ENCODE measurements at places on chromosomes 12 and 14. TPM values are rescaled to one million over a fixed set of nuclear protein-coding genes. Genes with fewer than 3 reads are reported as not detected.

The NKX2-1 gene
- polyA plus RNA-seq, result not detected

The CLEC2A gene
- polyA plus RNA-seq, result not detected

The OTUB2 gene
- polyA plus RNA-seq, result 2.0 TPM

The CCDC196 gene
- polyA plus RNA-seq, result 1.2 TPM

The RAB21 gene
- 18.7 TPM for polyA plus RNA-seq

The INF2 gene
- polyA plus RNA-seq, result 127 TPM

The WSCD2 gene
- polyA plus RNA-seq, result 0.32 TPM

The MIP gene
- polyA plus RNA-seq, result 0.09 TPM

The GNG2 gene
- polyA plus RNA-seq, result 9.5 TPM

The SMCO2 gene
- not detected for polyA plus RNA-seq

The PMCH gene
- not detected for polyA plus RNA-seq

The FAM90A1 gene
- not detected for polyA plus RNA-seq

The KLRD1 gene
- polyA plus RNA-seq, result 0.60 TPM

The DDN gene
- polyA plus RNA-seq, result 0.69 TPM

The OVCH1 gene
- not detected for polyA plus RNA-seq

The OLR1 gene
- not detected for polyA plus RNA-seq

The BCL11B gene
- 0.23 TPM for polyA plus RNA-seq

The P2RX2 gene
- 0.36 TPM for polyA plus RNA-seq

The KRT77 gene
- not detected for polyA plus RNA-seq

The CCDC198 gene
- polyA plus RNA-seq, result not detected

The PTGDR gene
- 1.2 TPM for polyA plus RNA-seq

The RBP5 gene
- 3.7 TPM for polyA plus RNA-seq

The EML5 gene
- under 0.01 TPM for polyA plus RNA-seq

The FOXN4 gene
- polyA plus RNA-seq, result not detected

The LTA4H gene
- polyA plus RNA-seq, result 41.4 TPM

The C12orf54 gene
- not detected for polyA plus RNA-seq

The PTCSC3 gene
- polyA plus RNA-seq, result not detected

The RBM19 gene
- polyA plus RNA-seq, result 5.4 TPM

The MORN3 gene
- polyA plus RNA-seq, result not detected

The DLK1 gene
- 1.2 TPM for polyA plus RNA-seq

The P2RX7 gene
- polyA plus RNA-seq, result 1.9 TPM

The NUAK1 gene
- 3.7 TPM for polyA plus RNA-seq

The HPD gene
- polyA plus RNA-seq, result 2.4 TPM

The DYRK2 gene
- 22.8 TPM for polyA plus RNA-seq

The CCDC92 gene
- 18.5 TPM for polyA plus RNA-seq

The ANKS1B gene
- polyA plus RNA-seq, result 1.0 TPM

The CAPZA3 gene
- polyA plus RNA-seq, result not detected

The LRP1-AS gene
- polyA plus RNA-seq, result not detected

The MLH3 gene
- polyA plus RNA-seq, result 3.6 TPM

The PLEKHD1 gene
- 0.06 TPM for polyA plus RNA-seq

The C14orf132 gene
- 2.4 TPM for polyA plus RNA-seq

The KRT2 gene
- not detected for polyA plus RNA-seq

The CIDEB gene
- polyA plus RNA-seq, result 7.2 TPM

The CDKL1 gene
- 6.4 TPM for polyA plus RNA-seq
